Activated CD4-positive, alpha-beta T cell treated with anti-CD3 and anti-CD28 coated beads for 1 hour (primary cell): ENCODE measurements at places on chromosomes 3 and 15.

DNA sequence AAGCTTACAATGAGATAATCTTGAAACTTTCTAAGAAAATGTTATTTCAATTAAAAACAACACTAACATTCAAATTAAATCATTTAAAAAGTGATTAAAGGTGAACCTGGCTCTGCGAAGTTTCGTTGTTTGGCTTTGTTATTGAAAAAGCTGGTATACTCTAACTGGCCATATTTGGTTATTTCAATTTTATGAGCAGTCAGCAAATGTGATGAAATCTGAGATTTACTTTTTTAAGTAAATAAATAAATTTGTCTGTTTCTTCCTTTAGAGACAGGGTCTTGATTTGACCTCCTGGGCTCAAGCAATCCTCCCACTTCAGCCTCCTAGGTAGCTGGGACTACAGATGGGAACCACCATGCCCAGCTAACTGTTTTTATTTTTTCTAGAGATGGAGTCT, 38.0 kb downstream of the CDV3 start:
- no peak for DNase-seq

GRCh38 chr15:76333720-76334437, 2.7 kb upstream of the ISL2 start:
- no peak for DNase-seq

GRCh38 chr15:82624008-82624407, 23.2 kb downstream of the CPEB1 start:
- no peak for DNase-seq

- no peak for DNase-seq
These were observed 67.1 kb downstream of the ATP8B4 start for GRCh38 chr15:50051811-50052419.

GRCh38 chr3:186806089-186807055, at the start of gene RFC4:
TSS of gene RFC4 (minus strand) at chr3:186806482. CDS start at chr3:186804713, 1,769 bp downstream.
- DNase-seq, result peak; percentile 76

GRCh38 chr3:185754920-185755319, 69.9 kb downstream of the IGF2BP2 start:
- no peak for DNase-seq

- no peak for DNase-seq
These were observed 4.7 kb downstream of the INAFM2 start for GRCh38 chr15:40328176-40328575.

DNA sequence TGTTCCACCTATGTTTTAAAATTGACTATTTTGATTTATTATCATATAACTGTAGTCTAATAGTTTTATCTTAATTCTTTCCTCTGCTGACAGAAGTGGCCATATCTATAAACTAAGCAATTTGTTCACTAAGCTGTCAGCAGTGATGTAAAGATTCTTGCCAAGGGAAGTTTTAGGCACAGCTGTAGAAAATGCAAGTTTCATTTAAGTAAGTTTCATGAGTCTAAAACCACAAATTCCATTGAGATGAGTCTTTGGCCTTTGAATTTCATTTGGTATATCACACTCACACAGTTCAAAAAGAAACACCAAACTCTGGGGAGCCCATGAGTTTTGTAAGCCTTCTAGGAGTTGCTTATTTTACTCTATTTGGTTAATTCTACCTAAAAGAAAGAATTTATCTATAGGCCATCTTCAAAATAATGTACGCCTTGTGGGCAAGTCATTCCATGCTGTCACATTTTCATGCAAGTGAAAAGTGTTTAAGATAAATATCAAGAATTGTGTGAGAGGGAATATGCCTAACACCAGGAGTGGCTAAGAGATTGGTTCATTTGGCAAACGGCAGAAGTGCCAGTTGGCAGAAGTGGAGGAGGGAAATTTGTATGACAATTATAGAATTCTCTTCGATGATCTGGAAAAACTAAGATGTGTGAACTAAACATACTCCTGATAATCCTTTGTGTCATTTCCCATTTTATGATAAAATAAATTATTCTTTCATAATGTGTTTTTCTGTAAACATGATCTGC, 292.9 kb downstream of the ZIC4 start:
- DNase-seq, result no peak

- no peak for DNase-seq
These were observed 36.7 kb downstream of the CFAP44 start for GRCh38 chr3:113404637-113405036.

DNA sequence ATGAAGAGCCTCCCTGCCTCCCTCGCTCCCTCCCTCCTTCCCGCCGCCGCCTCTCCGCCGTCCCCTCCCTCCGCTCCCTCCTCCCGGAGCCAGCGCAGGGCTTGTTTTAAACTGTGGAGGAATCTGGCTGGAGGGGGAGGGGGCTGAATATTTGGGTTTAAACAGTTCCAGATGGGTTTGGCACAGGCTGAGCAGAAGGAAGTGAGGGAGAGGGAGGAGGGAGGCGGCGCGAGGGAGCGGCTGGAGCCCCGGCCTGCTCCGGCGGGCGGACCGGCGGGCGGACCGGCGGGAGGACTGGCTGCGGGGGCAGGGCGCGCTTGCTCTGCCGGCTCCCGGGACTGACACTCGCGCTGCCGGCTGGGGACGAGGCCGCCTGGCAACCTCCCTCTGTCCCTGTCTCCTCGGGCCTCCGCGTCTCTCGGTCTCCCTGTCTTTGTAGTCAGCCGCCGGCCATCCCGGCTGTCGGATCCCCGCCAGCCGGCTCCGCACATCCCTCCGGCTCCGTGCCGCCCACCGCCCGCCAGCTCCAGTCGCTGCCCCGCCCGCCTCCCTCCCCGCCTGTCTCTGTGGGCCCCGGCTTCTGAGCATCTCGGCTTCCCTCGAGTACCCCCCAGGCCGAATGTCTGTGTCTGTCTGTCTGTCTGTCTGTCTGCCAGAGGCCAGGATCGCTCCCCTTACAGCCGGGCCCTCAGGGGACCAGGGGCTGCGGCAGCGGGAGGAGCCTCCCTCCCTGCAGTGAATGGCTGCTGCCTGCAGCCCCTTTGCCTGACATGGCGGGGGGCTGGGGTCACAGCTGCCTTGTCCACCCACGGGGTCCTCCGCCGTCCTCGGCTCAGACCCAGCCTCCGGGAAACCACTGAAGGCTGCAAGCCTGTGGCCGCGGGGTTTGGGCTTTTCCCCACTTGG, 7.6 kb downstream of the EPHB3 start:
- DNase-seq, result no peak

GRCh38 chr3:126101521-126101982, 17.6 kb upstream of the SLC41A3 start:
- DNase-seq, result no peak

GRCh38 chr15:38220606-38221273, 31.9 kb upstream of the SPRED1 start:
- DNase-seq, result no peak

DNA sequence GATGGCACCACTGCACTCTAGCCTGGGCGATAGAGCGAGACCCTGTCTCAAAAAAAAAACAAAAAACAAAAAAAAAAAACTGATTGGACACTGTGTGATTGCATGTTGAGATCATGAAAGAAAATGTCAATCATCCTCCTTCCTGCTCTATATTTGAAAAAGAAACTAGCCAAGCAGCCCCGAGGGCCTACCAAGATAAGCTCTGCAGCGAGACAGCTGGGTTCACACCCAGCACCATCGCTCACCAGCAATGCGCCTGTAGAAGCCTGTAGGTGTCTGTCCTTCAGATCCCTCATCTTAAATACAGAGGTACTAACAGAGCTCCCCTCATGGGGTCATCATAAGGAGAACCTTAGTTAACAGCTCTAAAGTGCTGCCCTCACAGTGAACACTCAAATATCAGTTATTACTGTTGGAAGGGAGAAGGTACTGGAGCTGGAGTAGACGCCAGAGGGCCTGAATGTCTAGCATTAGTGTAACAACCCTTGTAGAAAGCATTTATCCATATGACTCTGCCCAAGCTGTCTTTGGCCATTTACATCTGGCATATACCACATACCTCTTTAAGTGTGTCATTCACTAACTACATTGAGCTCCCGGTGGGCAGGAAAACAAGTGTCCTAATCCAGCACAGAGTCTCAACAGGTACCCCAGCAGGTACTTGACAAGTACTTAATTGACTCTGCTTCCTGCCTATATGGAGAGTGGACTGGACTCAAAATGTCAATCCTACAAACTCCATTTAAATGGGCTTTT, 22.9 kb downstream of the MYLK start:
- no peak for DNase-seq

- no peak for DNase-seq
These were observed 30.9 kb upstream of the C15orf39 start for GRCh38 chr15:75170711-75171341.

DNA sequence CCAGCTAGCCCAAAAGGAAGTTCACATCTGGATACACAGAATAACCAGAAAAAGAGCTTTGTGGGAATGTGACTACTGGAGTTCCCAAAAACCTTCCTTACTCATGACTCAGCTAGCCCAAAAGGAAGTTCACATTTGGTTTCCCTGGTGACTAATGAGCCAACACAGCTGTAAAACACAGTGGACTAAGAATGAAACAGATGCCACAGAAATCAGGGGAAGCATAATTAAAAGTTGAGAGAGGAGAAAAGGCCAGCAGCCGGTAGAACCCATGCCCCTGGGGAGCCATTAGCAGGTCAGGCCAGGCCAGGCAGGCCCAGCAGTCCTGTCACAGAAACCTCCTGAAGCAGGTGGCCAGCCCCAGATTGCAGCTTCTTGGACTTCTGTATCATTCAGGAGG, 130.3 kb downstream of the GHSR start:
- DNase-seq, result no peak

- no peak for DNase-seq
These were observed 16.4 kb downstream of the CHST13 start for GRCh38 chr3:126540342-126540849.

- no peak for DNase-seq
These were observed 31.9 kb downstream of the RBP2 start for GRCh38 chr3:139444446-139444845.

- no peak for DNase-seq
These were observed 135.6 kb downstream of the TJP1 start for GRCh38 chr15:29686445-29687203.

GRCh38 chr3:100358413-100358812, 23.9 kb downstream of the NIT2 start:
- DNase-seq, result no peak

GRCh38 chr3:12841149-12841969, at the start of gene RPL32:
TSS of gene RPL32 (minus strand) at chr3:12841565. CDS start at chr3:12840237, 1,328 bp downstream.
- DNase-seq, result peak; percentile 77

DNA sequence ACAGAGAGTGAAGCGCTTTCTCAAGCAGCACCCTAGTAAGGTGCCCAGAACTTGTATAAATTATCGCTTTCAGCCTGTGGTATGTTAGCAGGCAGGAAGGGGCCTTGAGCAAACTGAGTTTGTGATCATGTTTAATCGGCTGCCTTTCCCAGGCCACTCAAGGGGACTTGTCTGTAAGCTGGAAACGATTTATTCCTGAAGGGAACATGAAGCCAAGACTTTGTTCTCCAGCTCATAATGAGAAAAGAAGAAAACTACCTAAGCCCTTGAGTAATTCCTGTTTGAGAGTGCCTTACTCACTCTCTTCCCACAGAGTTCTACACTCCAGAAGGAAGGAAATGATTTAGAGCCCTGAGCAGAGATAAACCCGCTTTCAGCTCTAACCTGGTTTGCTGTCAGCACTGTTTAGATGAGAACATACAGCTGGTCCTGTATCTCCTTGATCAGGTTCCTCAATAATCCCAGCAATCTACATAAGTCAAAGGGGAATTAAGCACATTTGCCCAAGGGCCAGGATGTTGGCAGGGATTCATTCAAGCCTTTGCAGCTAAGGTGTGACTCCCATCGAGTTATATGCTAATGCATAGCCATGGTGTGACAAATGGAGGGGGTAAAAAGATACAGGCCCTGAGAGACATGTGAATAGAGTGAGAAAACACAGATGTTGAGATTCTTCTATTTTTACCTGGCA, 187.7 kb upstream of the SLC24A5 start:
- no peak for DNase-seq

- DNase-seq, result no peak
These were observed 42.3 kb upstream of the USP3 start for GRCh38 chr15:63462088-63462487.

DNA sequence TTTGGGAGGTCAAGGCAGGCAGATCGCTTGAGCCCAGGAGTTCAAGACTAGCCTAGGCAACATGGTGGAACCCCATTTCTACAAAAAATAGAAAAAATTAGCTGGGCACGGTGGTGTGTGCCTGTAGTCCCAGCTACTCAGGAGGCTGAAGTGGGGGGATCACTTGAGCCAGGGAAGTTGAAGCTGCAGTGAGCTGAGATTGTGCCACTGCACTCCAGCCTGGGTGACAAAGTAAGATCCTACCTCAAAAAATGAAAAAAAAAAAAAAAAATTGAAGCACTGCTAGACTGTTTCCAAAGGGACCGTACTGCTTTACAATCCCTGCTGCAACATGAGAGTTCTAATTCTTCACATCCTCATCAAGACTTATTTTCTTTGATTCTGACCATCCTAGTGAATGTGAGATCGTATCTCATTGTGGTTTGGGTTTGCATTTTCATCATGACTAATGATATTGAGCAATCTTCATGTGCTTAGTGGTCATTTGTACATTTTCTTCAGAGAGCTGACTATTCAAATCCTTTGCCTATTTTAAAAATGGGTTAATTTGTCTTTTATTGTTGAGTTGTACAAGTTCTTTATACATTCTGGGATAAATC, 10.8 kb downstream of the CMTM8 start:
- no peak for DNase-seq

GRCh38 chr3:155517903-155518302, 224.4 kb upstream of the STRIT1 start:
- no peak for DNase-seq

DNA sequence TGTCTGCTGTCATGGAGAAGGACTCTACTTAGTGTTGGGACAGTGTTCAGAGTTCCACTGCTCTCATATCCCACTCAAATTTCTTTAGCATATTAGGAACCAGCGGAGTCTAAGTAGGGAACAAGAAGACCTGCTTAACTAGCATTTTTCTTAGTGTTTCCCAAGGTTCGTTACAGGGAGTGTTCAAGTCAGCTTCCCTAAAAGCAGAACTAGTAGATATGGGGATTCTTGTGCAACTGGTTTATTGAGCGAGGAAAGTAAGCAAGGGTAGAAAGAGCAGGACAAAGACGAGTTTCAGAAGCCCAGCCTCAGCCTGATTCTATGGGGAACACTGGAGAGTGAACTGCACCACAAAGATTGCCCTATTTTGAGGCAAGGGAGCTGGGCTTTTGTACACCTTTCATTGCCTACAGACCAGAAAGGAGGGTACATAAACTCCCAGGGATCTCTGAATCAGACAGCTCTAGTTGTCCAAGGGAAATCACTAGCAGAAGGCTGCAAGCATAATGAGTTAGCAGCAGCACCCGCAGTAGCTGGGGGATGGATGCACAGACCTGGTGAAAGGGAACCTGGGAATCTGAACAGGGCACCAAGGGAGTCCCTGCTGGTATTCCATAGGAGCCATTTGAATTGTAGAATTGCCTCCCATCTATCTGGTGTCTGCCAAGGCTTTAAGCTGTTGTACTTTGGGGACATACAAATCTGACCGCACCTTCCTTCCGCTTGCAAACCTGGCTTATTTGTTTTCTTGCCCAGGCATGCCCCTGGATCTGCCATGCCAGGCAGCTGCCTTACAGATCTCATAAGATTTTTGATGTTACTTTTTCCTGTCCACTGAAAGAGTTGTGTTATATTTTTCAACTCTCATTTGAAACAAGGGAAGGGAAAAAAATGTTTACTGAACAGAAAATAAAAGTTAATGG, 15.1 kb downstream of the CMTM7 start:
- no peak for DNase-seq
